Pons (tissue), 1 donor: ENCODE measurements at places on chromosomes 11 and 22.

- DNase-seq, result no peak
Observed at GRCh38 chr22:17705546-17705945, 67.0 kb downstream of the BCL2L13 start.

- no peak for DNase-seq
Observed at GRCh38 chr11:10663990-10664389, 29.6 kb downstream of the IRAG1 start.

GRCh38 chr22:38481162-38481870, 13.4 kb downstream of the KDELR3 start:
- DNase-seq, result no peak

GRCh38 chr11:126607374-126607773, 251.9 kb downstream of the ST3GAL4 start:
- DNase-seq, result peak; percentile 76

GRCh38 chr11:3225159-3225758, 6.6 kb upstream of the MRGPRG start:
- DNase-seq, result no peak

- DNase-seq, result no peak
Observed at GRCh38 chr11:112801817-112802088, 159.5 kb upstream of the NCAM1 start.

DNA sequence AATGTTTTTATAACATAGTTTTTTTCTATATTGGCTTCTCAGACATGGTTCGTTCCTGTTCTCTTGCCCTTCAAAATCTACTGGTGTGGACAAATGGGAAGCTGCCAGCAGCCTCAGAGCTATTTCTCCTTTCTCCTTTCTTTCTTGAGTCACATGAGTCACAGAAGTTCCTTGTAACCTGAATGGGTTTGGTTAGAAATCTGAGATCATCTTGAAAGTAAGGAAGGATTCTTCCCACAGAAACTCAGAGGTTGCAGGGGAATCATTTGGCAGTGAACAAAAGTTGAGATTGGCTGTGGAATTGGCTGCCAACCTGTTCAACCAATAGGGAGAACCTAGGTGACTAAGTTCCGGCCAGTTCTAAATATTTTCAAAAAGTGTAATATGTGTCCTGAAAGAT, 12.5 kb downstream of the PLET1 start:
- peak; percentile 12 for DNase-seq

DNA sequence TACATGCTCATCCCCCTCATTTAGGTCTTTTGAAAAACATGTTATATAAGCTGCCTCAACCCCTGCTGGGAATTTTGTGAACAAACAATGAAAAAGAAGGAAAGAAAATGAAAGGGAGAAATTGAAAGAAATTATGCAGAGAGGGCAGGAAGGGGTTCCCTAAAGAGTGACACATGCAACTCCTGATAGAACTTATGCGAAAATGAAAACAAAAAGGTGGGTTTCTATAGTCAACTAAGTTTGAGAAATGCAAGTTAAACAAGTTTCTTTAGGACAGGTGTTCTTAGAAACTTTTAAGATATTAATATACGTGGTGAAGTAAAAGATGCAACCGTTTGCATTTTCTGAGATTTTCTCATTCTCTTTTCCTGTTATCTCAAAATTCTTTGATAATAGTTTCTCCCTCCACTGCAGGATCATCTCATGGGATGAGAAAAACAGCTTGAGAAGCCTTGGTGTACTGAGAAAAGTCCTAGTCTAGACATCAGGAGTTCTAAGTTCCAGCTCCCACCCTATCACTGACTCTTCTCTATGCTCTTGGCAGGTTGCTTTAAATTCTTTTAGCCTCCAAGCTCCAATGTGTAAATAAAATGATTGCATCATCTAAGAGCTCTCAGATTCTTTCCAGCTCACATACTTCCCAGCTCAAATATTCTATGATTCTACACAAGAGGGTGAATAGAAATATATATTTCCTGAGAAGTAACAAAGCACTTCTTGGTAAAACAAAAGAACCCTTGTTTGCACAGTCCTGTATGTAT, 109.2 kb downstream of the FAM76B start:
- DNase-seq, result no peak

DNA sequence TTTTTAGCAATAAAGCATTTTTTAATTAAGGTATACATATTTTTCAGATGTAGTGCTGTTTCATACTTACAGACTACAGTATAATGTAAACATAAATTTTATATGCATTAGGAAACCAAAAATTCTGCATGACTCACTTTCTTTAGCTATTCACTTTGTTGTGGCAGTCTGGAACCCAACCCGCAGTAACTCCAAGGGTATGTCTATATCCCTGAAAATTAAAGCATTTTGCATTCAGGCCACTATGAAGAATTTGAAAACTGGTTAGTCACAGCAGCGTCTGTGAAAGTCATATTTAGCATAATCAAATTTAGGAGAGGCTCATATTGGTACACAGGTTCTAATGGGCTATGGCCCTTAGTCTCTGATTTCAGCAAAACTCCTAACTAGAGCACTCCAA, 46.8 kb downstream of the BBOX1 start:
- no peak for DNase-seq

DNA sequence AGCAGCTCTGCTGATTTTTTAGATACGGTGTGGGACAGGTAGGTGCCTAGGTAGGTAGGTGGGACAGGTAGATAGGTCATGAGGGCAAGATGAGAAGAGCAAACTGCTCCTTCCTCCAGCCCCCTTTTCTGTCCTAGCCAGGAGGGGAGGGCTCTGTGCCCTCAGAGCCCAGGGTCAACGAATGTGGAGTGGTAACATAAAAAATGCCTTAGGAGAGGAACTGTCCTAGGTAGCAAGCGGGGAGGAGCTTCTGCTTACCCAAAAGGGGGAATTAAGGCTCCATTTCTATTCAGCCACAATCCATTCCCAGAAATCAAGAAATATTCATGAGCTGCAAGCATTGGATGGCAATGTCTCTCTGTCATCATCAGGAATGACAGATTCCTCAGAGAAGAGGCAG, 234.8 kb downstream of the GRIK4 start:
- no peak for DNase-seq

GRCh38 chr22:47686594-47687345, 924.3 kb downstream of the TBC1D22A start:
- DNase-seq, result no peak

- DNase-seq, result no peak
Observed at GRCh38 chr22:39173787-39174497, 21.5 kb upstream of the CBX7 start.
